Activated CD8-positive, alpha-beta memory T cell treated with anti-CD3 and anti-CD28 coated beads for 24 hours (primary cell): ENCODE measurements at places on chromosomes 12 and 14.

DNA sequence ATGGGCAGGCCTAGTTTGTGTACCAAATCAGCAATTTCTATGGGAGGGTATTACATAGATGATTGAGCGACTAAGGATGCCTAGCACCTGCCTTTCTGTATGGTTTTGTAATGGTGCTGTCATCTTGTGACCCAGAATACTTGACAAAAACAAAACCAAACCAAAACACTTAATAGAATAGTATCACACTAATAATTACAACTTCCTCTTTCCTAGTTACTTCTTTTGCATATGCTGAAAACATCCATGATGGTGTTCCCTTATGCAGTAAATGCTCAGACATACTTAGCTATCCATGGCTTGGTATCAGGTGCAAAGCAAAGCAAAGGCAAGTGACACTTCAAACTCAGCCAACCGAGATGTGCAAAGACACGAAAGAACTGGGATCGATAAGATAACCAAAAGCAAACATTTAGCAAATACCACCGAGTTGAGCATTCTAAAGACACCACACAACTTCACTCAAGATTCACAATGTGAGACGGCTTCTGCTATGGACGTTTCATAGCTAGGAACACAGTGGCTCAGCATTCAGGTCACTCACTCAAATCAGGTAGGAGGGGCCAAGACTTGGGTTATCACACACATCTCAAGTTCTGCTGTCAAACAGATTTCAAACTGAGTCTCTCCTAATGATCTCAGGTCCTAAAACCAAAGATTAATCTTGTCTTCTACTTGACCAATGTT lies 24.3 kb downstream of the PPP1CC start:
- no peak for DNase-seq

GRCh38 chr12:116392061-116392460 lies 114.6 kb upstream of the MED13L start:
- no peak for DNase-seq

- no peak for DNase-seq
These were observed 11.8 kb upstream of the TUBA1C start for GRCh38 chr12:49253033-49253623.

DNA sequence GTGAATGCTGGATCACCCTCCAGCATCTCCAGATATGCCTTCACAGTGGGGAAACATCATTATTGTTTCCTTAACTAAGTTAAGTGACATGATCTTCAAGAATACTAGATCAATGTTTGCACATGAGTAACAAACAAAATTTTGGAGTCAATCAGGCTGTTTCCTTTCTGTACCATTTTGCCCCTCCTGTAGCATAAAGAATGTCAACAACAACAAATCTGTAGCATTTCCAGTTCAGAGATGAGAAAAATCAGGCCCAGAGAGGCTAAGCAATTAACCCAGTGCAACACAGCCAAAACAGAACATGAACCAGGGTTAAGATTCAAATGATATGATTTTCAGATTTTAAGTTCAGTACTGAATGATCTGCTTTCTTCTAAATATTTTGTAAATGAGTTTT lies 31.7 kb downstream of the SRRM4 start:
- DNase-seq: no peak

- no peak for DNase-seq
These were observed 9.5 kb upstream of the NAA30 start for GRCh38 chr14:57380935-57381334.

DNA sequence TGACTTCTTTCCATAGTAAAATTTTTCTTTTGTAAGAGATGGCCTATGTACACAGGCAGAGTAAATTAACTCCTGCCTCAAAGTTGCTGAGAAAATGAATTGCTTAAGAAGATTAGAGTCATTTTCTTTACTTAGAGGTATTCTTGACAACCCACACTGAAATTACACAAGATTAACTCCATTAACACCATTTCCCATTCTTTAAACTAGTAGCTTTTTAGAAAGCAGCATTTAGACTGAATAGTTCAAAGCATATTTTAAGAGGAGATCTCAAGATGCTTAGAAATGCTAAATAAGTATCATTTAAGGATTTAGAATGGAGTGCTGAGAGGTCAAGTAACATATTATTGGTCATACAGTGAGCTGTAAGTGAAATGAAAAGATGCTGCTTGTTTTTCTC lies 35.5 kb downstream of the PUS7L start:
- no peak for DNase-seq

- no peak for DNase-seq
These were observed 124.0 kb downstream of the BICD1 start for GRCh38 chr12:32230613-32230993.

- no peak for DNase-seq
These were observed 105.3 kb upstream of the AMN1 start for GRCh38 chr12:31834150-31834549.

- DNase-seq: no peak
These were observed 63.9 kb downstream of the KLHL28 start for GRCh38 chr14:44897845-44898151.

DNA sequence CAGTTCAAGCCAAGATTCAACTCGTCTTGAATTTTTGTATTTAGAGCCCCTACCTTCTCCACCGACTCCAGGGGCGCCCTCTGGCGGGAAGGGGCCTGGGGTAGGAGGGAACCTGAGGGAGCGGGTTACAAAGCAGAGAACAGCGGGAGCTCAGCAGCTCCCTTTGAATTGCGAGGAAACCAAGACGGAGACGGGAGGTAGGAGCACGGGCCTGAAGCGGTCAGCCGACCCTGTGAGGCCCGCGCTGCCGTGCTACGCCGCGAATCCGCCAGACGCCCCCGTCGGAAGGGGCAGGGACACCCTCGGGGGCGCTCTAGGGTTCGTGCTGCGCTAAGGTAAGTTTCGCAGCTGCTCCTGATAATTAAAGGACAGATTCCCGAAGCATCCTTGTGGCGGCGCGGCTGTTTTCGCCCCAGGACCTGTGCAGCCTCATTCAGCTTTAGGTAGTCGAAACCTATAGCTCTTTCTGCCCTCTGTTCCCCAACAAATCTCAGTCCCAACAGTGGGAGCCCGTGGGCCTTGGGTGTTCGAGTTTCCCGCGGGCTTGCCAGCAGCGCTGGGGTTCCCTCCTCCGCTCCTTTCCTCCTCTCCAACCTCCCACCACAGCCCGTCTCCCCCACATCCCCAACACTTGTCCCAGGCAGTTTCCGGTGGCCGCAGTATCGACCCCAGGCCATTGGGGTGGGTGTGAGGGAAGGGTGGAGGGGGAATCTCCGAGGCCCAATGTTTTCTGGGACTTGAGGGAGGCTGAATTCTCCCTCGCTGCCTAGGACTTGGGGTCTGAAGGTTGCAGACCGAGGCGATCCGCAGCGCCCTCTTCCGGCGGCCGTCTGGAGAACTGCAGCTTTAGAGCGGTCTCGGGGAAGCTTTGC lies 5.1 kb upstream of the NKX2-1 start:
- DNase-seq: no peak

- no peak for DNase-seq
These were observed 52.1 kb downstream of the KICS2 start for GRCh38 chr12:64170024-64170423.

DNA sequence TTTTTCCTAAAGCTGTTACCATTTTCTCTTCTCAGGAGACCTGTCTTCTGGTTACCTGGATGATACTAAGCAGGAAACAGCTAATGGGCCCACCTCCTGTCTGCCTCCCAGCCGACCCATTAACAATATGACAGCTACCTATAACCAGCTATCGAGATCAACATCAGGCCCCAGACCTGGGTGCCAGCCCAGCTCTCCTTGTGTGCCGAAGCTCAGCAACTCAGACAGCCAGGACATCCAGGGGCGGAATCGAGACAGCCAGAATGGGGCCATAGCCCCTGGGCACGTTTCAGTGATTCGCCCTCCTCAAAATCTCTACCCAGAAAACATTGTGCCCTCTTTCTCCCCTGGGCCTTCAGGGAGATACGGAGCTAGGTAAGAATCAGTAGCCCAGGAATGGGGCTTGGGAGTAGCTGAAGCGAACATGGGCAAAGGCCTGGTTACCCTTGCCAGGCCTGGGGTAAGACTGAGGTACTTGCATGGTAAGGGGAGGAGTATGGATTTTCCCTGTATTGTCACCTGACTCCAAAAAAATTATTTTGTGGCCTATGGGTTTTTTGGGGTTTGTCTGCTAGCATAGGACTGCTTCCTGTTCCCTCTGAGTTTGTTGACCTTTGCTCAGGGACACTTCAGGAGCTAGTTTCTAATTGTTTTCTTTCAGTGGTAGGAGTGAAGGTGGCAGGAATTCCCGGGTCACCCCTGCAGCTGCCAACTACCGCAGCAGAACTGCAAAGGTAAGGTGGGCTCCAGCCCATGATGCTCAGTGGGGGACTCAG lies 26.6 kb downstream of the TRAFD1 start:
- peak; percentile 46 for DNase-seq

GRCh38 chr12:42933461-42934081 lies 344.0 kb upstream of the PRICKLE1 start:
- no peak for DNase-seq

DNA sequence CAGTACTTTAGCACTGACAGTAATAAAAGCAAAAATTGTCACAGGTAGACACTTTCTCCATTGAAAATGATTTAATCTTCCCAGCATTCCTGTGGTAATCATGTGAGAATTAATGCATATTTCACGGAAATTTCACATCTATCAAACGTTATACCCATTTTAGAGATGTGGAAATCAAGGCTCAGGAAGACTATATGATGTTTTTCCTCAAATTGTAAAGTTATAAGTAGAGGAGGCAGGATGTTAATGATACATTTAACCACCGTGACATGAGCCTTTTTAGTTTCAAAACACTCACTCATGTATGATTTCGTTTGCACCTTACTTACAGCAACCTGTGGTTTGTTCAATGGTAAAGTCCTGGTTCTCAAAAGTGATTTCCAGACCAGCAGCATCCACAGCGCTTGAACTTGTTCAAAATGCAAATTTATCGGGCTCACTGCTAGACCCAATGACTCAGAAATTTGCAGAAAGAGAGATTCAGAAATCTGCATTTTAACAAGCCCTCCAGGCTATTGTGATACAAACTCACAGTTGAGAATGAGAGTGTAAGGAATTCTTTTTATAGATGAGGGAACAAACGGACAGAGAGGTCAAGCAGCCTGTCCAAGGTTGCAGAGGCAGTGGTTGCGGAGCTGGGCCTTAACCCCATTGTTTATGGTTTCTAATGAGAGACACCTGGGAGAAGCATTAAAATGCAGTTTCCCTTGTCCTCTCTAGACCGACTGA lies 654.8 kb upstream of the TBX3 start:
- DNase-seq: no peak

DNA sequence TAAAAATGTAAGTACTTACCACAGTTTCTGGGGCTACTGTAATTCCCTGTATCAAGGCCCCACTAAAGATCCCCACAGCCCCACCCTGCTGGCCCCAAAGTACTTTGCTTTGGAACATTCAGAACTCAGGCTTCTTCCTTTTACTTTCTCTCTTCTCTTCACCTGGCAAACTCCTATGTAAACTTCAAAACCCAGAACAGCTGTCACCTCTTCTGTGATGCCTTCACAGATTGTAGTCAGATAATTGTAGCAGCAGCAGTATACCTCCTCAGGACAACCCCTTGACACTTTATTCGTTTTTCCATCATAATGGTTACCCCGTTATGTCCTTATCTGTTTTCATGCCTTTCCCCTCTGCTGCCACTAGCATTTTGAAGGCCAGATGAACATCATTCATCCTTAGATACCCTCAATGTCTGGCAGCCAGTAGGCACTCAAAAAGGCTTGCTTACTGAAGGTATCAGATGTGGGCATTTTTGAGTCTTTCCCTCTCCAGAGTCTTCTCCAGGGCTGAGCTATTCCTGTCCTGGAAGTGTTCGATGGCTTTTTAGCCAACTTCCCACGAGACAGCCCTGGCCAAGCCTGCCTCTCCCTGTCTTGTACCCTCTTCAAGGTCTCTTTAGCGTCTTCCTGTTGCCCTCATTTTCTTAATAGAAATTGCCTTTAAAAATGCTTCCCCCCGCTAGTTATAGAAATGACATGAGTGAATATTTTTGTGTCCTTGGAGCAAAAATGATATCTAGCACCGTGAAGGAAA lies 7.4 kb downstream of the PLBD2 start:
- DNase-seq: no peak

DNA sequence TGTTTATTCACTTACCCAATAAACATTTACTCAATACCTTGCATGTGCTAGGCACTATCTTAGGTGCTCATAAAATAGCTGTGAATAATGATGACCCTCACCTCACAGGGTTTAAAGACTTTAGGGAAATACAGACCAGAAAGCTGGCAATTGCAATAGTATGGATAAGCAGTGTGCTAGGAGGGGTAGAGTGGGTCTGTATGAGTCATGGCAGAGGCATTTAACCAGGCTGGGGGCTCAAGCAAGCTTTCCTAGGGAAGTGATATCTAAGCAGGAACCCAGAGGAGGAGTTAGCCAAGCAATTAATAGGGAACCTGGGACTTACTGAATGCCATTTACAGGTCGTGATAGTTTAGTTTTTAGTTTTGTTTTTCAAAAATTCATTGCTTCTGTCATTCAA lies 123.9 kb upstream of the CCDC198 start:
- DNase-seq: no peak

DNA sequence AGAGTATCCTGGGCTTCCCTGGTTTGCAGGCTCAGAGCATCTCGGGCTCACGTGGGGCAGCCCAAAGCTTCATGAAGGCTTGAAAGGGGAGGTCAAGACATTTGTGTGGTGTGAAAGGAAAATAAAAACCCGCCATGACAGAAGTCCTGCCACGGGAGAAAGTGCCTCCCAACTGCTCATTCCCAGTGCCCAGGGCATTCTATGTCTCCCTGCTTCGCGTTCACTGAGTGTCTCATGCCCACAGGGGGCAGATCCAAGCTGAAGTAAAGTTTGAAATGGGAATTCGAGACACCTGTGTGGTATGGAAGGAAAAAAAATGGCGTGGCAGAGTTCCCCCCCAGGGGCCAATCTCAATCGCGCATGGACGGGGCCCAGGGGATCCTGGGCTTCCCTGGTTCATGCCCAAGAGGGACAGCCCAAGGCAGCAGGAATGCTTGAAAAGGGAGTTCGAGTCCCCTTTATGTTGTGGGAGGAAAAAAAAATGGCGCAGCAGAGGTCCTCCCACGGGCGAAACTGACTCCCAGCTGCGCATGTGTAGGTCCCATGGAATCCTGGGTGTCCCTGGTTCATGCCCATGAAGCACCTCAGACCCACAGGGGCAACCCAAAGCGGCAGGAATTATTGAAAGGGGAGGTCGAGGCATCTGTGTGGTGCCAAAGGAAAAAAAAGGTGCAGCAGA lies 576.7 kb downstream of the ALG10 start:
- no peak for DNase-seq

- DNase-seq: no peak
These were observed 66.8 kb upstream of the SLCO1C1 start for GRCh38 chr12:20628226-20628787.

- DNase-seq: no peak
These were observed 124.1 kb downstream of the SSPN start for GRCh38 chr12:26319511-26319910.

- no peak for DNase-seq
These were observed 316.8 kb downstream of the PAWR start for GRCh38 chr12:79373896-79374499.

- no peak for DNase-seq
These were observed 290.3 kb downstream of the ADAMTS20 start for GRCh38 chr12:43261701-43262100.

DNA sequence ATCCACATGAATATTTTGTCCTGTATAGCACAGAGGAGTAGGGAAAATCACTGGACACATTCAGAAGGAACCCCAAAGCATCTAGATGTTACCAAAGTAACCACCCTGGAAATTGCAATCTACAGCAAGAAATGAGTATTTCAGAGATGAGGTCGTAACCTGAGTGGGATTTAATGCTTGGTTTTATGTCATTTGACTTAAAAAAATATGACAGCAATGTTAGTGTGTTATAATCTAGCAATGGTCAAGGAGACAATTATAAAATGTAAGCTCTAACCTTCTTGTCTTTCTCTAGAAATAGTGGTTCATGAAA lies 256.6 kb downstream of the NAV3 start:
- no peak for DNase-seq

- no peak for DNase-seq
These were observed 92.7 kb upstream of the DNM1L start for GRCh38 chr12:32586390-32586789.
